Glutamatergic neuron (in vitro differentiated cells): ENCODE measurements at places on chromosomes 6 and 20. TPM values are rescaled to one million over a fixed set of nuclear protein-coding genes. Genes with fewer than 3 reads are reported as not detected.

Gene SAMD10
- 3.1 TPM for total RNA-seq

DNA sequence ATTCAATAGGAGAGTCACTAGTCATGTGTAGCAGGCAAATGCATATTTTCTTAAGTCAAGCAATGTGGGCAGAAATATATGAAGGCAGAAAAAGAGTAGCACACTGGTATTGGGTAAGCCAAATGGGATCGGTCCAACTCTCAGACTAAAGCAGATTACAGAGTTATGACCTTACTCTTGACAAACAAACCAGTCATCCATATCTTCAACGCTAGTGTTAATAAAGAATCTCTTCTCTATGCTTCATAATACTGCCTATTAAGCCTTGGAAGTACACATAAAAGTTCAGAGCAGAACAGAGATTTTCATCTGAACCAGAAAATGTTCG lies 320.2 kb upstream of the JARID2 start:
- peaks cover 35% of the 10 kb centered on the region for H3K4me1 ChIP-seq
- no peak for DNase-seq
- H3K4me3 ChIP-seq: no peak overlapping the region
- H3K36me3 ChIP-seq: no peaks in the 10 kb centered on the region

DNA sequence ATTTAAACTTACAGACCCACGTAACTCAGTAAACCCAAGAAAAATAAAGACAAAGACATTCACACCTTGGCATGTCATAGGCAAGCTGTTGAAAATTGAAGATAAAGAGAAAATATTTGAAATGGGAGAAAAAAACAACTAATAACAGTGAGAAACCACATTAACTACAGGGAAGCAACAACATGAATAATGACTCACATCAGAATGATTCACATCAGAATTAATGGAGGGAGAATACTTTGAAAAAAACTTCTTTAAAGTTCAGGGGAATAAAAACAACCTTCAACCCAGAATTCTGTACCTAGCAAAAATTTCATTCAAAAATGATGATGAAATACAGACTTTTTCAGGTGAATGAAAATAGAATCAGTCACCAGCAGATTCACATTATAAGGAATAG lies 32.9 kb upstream of the SLC22A3 start:
- peaks cover 4% of the 10 kb centered on the region for H3K36me3 ChIP-seq
- H3K27me3 ChIP-seq: no peaks in the 10 kb centered on the region
- H3K27ac ChIP-seq: no peak overlapping the region
- no peaks in the 10 kb centered on the region for H3K4me1 ChIP-seq
- H3K4me3 ChIP-seq: no peak overlapping the region

GRCh38 chr6:14306151-14306906 lies 188.8 kb downstream of the CD83 start:
- no peak overlapping the region for H3K27ac ChIP-seq
- peaks cover 12% of the 10 kb centered on the region for H3K36me3 ChIP-seq
- peaks cover 5% of the 10 kb centered on the region for H3K4me1 ChIP-seq
- H3K4me3 ChIP-seq: no peak overlapping the region

- H3K27me3 ChIP-seq: no peaks in the 10 kb centered on the region
- peaks cover 5% of the 10 kb centered on the region for H3K36me3 ChIP-seq
- DNase-seq: no peak
- no peak overlapping the region for H3K4me3 ChIP-seq
- no peaks in the 10 kb centered on the region for H3K4me1 ChIP-seq
These were observed 803.7 kb downstream of the PHF3 start for GRCh38 chr6:64439274-64439673.

DNA sequence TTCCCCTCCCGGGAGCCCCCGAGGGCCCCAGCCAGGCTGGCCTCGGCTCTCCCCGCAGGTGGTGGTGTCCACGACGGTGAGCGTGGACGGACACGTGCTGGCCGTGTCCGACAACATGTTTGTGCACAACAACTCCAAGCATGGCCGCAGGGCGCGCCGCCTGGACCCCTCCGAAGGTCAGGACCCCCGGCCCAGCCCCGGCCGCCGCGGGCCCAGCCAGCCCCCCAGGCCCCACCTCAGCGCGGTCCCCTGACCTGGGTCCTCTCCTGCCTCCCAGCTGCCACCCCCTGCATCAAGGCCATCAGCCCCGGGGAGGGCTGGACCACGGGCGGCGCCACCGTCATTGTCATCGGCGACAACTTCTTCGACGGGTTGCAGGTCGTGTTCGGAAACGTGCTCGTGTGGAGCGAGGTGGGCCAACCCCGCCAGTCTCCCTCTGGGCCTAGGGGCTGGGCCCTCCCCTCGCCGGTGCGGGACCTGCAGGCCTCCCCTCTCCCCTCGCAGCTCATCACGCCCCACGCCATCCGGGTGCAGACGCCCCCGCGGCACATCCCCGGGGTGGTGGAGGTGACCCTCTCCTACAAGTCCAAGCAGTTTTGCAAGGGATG lies 51.0 kb downstream of the CPXM1 start:
- DNase-seq: no peak
- no peak overlapping the region for H3K27ac ChIP-seq
- peaks cover 31% of the 10 kb centered on the region for H3K27me3 ChIP-seq
- H3K36me3 ChIP-seq: no peaks in the 10 kb centered on the region

Gene MRAP2
- total RNA-seq: 5.1 TPM

- no peak overlapping the region for H3K4me3 ChIP-seq
- H3K4me1 ChIP-seq: peaks cover 53% of the 10 kb centered on the region
- H3K27ac ChIP-seq: no peak overlapping the region
- H3K27me3 ChIP-seq: peaks cover 10% of the 10 kb centered on the region
These were observed 369.8 kb downstream of the PREX1 start for GRCh38 chr20:48458003-48458377.

DNA sequence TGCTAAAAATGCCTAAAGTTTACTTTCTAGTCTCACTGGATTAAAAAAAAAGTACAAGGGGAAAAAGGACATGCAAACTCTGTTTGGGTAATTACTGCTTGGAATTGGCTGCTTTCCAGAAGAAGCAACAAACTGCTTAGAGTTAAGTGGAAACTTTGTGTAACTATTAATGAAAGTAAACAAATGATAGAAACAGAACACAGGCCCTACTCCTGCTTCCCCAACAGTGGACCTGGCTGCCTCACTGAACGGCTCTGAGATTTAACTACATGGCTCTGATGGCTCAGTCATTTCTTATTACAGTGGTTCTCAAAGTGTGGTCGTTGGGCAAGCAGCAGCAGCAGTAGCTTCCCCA lies 108.5 kb downstream of the MAN1A1 start:
- peaks cover 4% of the 10 kb centered on the region for H3K4me1 ChIP-seq
- no peaks in the 10 kb centered on the region for H3K27me3 ChIP-seq
- peaks cover 9% of the 10 kb centered on the region for H3K36me3 ChIP-seq
- H3K27ac ChIP-seq: no peak overlapping the region
- DNase-seq: no peak
- H3K4me3 ChIP-seq: no peak overlapping the region

DNA sequence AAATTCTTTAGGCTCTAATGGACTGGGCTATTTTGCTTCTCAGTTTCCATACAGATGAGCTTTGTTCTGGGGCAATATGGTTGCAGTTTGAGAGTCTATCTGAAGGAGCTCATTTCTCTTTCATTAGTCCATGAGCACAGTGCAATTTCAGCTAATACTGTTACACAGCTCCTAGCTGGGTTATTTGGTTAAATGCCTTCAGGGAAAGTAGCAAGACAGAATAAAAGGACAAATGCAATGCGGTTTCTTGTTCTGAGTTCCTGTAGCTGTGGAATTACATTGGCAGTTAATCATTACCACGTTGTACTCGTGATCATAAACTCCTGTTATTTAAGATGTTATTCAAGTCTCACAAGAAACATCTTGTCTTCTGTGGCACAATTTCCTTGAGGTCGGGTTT lies 127.7 kb downstream of the BFSP1 start:
- peaks cover 4% of the 10 kb centered on the region for H3K27me3 ChIP-seq
- no peak for DNase-seq
- no peak overlapping the region for H3K4me3 ChIP-seq
- no peaks in the 10 kb centered on the region for H3K36me3 ChIP-seq
- H3K4me1 ChIP-seq: no peaks in the 10 kb centered on the region
- H3K27ac ChIP-seq: no peak overlapping the region

GRCh38 chr6:136066005-136066404 lies 184.1 kb downstream of the MTFR2 start:
- no peaks in the 10 kb centered on the region for H3K4me1 ChIP-seq
- no peak overlapping the region for H3K27ac ChIP-seq
- no peaks in the 10 kb centered on the region for H3K36me3 ChIP-seq

Gene SNAP25
- 61.0 TPM for total RNA-seq
